ENCODE measurements at places on chromosomes 4 and X.

GRCh38 chrX:20067709-20068561 lies 48.8 kb downstream of the MAP7D2 start:
- DNase-seq, result peak; percentile 6

GRCh38 chr4:98745366-98745765 lies 87.0 kb upstream of the TSPAN5 start:
- DNase-seq, result no peak

DNA sequence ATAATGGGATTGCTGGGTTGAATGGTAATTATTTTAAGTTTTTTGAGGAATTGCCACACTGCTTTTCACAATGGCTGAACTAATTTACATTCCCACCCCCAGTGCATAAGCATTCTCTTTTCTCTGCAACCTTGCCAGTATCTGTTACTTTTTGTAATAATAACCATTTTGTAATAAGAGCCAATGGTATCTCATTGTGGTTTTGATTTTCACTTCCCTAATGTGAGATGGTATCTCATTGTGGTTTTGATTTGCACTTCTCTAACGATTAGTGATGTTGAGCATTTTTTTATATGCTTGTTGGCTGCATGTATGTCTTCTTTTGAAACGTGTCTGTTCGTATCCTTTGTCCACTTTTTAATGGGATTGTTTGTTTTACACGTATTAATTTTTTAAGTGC lies 213.1 kb upstream of the HDX start:
- no peak for DNase-seq

DNA sequence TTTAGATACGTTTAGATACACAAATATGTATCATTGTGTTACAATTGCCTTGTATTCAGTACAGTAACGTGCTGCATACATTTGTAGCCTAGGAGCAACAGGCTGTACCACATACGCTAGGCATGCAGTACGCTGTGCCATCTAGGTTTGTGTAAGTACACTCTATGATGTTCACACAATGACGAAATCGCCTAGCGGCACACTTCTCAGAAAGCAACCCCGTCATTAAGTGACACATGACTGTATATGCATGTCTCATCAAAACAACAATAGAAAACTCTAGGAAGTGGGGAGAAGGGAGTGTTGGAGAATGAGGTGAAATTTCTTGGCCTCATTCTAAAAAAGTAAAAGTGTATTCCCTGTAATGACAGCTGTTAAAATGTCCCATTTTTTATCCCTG lies 32.7 kb downstream of the CCDC149 start:
- no peak for DNase-seq

- DNase-seq, result peak; percentile 24
Observed at GRCh38 chrX:24117258-24117657, 32.3 kb upstream of the ZFX start.

DNA sequence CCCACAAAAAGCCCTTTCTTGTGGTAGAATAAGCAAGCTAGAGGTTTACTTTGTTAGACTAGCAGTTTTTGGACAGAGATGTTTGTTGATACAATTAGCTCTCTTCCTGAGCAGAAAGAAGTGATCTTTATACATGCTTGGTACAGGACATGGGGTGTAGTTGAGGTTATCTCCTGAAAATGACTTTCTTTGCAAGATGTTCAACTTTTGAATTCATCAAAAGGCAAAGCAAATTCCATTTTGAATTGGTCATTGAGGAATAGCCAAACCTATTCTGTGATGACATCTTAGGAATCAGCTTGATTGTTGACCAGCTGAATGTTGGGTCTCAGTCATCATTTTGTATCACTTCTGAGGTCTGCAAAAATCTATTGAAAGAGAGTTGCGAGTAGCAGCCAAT lies 3.8 kb downstream of the CPE start:
- DNase-seq, result no peak

DNA sequence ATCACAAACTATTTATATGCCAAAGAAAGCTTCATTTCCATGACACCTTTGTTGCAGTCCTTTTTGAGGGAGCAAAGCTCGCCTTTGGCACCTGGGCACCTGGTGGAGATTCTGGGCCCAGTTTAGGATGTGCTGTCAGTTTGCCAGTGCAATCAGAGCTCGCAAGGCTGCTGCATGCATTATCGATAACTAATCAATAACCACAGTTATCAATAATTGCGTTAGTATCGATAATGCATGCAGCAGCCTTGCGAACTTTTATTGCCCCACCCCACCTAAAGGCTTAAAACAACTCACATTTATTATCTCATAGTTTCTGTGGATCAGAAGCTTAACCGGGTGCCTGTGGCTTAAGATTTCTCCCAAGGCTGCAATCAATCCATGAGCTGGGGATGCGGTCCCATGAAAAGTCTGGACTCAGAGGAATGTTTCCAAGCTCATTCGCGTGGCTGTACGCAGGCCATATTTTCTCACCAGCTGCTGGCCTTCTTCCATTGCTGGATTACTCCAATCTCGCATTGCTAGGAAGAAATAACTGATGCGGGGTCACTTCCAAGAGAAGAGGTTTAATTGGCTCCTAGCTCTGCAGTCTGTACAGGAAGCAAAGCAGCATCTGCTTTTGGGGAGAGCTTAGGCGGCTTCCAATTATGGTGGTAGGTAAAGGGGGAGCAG lies 6.2 kb upstream of the AFAP1 start:
- DNase-seq, result no peak

DNA sequence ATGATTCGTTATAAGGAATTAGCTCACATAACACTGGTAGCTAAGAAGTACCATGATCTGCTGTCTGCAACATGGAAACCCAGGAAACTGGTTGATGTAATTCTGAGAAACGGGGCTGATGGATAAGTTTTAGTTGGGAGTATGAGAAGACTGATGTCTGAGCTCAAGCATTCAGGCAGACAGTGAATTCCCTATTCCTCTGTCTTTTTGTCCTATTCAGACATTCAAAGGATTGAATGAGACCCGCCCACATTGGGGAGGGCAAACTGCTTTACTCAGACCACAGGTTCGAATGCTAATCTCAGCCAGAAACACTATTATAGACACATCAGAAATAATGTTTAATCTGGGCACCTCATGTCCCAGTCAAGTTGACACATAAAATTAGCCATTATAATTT lies 515.5 kb downstream of the STPG2 start:
- DNase-seq, result no peak

DNA sequence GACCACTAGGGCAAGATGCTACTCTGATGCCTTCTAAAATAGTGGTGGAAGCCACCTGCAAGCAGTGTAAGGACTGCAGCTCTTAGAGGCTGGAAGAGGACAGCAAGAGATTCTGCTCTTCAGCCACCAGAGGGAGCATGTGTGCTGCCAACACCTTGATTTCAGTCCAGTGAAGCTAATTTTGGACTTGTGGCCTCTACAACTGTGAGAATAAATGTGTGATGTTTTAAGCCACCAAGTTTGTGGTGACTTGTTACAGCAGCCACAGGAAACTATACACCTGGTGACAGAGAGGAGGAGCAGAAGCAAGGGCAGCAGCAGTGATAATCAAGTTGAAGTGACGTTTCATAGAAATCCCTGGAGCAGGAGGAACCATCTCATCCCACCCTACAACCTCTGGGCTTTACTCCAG lies 55.9 kb downstream of the FGFBP1 start:
- peak; percentile 32 for DNase-seq

GRCh38 chr4:147103403-147103946 lies 157.8 kb upstream of the TTC29 start:
- no peak for DNase-seq

DNA sequence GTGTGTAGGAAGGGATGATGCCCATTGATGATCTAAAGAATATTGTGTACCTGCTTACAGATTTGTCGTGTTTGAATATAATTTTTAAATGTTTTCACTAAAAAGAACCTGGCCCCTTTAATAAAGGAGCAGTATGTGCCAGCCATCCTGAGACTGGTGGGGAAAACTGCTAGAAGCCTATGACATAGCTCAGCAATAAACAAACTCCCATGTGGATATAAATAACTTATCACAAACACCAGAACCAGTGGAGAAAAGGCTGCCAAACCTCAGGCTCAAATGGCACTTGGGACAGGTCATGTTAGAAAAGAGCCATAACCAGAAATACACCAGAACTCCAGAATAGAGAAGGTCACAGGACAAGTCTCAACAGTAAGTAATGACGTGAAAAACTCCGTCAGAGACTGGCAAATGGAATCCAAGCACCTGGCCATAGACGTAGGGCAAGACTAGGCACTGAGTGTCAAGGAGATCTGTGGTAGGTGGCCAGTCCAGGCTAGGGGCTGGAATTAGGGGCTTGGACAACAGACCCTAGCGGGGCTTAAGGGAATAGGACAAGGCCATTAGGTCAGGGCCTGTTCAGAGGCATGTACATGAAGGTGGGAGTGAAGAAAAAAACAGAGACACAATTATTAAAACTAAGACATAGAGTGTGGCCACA lies 11.7 kb upstream of the QRFPR start:
- DNase-seq, result no peak

DNA sequence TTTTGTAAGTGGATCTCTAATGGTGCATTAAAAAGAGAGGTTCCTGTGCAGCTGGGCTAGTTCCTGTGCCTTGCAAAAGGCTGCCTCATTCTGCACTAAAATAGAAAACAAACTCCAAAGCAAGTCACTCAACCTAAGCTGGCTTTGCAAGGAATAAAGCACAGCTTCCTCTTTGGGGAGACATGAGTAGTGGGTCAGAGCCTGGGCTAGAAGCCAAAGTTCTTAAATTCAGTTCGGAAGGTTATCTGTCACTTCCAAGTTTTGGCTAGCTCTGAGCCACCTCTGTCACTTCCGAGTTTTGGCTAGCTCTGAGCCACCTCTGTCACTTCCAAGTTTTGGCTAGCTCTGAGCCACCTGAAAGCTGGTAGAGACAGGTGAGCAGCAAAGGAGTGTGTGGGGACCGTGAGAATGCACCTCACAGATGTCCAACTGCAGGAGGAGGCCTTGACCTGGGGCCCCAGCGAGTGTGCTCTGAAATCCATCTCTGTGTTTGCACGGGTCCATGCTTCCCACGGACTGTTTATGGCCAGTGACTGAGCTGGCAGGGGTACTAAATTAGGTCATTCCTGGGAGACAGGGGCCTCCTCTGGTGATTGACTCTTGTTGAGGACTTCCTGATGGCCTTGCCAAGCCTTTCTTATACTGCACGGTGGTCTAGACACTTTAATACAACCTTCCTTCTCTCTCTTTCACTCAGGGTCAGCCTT lies 36.4 kb upstream of the MAMLD1 start:
- no peak for DNase-seq

DNA sequence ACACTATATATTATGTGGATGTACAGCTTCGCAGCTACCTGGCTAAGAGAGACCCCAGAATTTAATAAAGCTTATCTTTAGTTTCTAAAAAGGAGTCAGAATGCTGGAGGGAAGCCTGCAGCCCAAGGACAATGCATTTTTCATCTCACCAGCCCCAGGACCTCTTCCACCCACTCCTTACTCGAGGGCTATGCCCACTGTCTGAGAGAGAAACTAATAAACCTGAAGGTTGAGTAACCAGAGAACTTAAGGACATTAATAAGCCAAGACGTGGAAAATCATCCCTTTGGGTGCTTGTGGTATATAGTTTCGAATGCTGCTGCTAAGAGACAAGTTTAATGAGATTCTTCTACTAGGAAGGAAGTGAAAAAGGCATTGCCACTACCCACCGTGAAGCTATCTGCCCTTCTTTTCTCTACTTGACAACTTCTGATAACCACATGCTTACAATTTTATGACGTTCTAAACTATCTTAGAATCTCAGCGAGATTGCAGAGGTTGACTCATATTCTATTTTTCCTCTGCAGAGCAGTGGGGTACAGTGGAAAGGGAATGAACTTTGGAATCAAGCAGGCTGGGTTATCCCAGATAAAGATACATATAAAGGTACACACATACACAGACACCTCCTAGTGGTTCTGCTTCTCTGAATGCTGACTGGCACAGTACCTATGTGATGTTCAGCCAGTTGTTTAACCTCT lies 3.3 kb downstream of the RELL1 start:
- DNase-seq, result no peak

DNA sequence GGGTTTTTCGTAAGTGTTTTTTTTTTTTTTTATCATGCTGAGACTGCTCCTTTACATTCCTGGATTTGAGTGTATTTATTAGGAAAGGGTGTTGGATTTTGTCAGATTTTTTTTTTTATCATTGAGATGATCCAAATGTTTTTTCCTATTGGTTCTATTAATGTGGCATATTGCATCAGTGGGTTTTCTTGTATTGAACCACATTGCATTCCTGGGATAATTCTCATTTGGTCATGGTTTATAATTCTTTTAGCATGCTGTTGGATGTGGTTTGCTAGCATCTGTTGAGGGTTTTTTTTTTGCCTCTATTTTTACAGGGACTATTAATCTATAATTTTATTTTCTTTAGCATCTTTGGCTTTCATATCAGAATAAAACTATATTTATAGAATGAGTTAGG lies 28.8 kb downstream of the COL4A5 start:
- DNase-seq, result no peak

DNA sequence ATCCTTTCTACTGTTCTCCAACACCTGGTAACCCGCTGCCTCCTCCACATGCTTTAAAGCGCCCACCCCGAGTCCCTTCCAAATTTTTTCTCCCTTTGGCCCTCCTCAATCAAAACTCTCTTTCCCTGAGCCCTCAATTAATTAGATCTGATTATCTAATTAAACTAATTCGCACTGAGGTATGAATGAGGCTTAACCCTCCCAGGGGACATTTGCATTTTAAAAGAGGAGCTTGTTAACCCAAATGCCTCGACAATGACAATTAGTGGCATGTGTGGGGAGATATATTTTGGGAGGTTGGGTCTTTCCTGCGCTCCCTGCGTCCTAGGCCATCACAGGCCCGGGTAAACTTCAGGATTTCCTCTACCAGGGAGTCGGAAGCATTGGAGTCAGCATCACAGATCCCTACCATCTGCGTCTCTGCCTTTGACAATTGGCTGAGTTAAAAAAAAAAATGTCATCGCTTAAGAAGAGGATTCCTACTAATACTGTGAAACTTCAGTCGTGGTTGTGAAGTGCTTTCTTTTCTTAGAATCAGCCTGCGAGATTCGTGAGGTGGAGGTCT lies 50.6 kb downstream of the TENM3 start:
- no peak for DNase-seq

- DNase-seq, result no peak
Observed at GRCh38 chr4:152715076-152715475, 35.3 kb upstream of the TMEM154 start.

- no peak for DNase-seq
Observed at GRCh38 chr4:78510681-78511080, 40.9 kb upstream of the ANXA3 start.

GRCh38 chr4:16893141-16893651 lies 5.2 kb downstream of the LDB2 start:
- DNase-seq, result no peak

GRCh38 chr4:159369256-159369655 lies 266.4 kb downstream of the RAPGEF2 start:
- DNase-seq, result no peak

- DNase-seq, result no peak
Observed at GRCh38 chr4:1519787-1520661, 113.8 kb upstream of the NKX1-1 start.

GRCh38 chrX:111581086-111581485 lies 69.6 kb downstream of the SERTM2 start:
- DNase-seq, result no peak
